ENCODE measurements at places on chromosomes 16 and 17. TPM values are rescaled to one million over a fixed set of nuclear protein-coding genes. Genes with fewer than 3 reads are reported as not detected.

Gene NGFR
- 14.0 TPM for total RNA-seq

GRCh38 chr16:15482068-15482747, 47.8 kb downstream of the BMERB1 start:
- DNase-seq = peak; percentile 71

DNA sequence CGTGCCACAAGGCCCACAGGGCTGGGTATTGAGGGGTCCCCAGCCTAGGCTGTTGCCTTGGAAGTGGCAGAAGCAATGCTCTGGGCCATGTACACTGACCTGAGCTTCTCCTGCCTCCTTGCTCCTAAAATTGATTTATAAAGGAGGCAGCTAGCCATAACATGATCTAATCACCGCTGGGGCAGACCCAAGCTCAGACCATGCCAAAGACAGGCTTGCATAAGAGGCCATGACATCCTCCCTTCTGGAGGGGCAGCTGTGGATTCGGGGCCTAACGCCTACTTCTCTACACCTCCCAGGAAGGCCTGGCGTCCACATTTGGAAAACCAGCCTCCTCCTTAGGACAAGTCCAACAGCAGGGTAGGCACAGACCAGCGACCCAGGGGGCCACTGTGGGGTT, 12.3 kb downstream of the HSD11B2 start:
- peak; percentile 82 for DNase-seq

Gene NPB
- total RNA-seq = 0.13 TPM

- DNase-seq = no peak
Measured at GRCh38 chr17:64747938-64748540, 85.9 kb upstream of the SMURF2 start.

GRCh38 chr17:867896-868489, 85.8 kb downstream of the MRM3 start:
- DNase-seq = no peak

Gene KRT40
- total RNA-seq = not detected

DNA sequence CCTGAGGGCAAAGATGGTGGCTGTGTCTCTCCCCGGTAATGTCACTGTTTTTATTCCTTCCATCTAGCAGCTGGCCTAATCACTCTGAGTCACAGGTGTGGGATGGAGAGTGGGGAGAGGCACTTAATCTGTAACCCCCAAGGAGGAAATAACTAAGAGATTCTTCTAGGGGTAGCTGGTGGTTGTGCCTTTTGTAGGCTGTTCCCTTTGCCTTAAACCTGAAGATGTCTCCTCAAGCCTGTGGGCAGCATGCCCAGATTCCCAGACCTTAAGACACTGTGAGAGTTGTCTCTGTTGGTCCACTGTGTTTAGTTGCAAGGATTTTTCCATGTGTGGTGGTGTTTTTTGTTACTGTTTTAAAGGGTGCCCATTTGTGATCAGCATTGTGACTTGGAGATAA, 5.5 kb upstream of the RAPGEFL1 start:
- DNase-seq = no peak

- DNase-seq = no peak
Measured at GRCh38 chr17:79799174-79799537, 2.3 kb upstream of the CBX8 start.

- no peak for DNase-seq
Measured at GRCh38 chr16:89922477-89922883, 662 bp upstream of the TUBB3 start.

GRCh38 chr17:68306819-68307218, 15.5 kb downstream of the ARSG start:
- DNase-seq = no peak

DNA sequence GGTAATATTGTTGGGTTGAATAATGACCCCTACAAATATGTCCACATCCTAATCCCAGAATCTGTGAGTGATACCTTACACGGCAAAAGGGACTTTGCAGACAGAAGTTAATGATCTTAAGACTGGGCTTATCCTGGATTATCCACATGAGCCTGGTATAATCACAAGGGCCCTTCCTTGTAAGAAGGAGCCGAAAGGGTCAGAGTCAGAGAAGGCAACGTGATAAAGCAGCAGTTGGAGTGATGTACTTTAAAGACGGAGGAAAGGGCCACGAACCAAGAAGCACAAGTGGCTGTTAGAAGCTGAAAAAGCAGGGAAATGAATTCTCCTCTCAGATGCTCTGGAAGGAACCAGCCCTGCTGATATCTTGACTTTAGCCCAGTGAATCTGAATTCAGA, 137.8 kb downstream of the UTP18 start:
- no peak for DNase-seq

DNA sequence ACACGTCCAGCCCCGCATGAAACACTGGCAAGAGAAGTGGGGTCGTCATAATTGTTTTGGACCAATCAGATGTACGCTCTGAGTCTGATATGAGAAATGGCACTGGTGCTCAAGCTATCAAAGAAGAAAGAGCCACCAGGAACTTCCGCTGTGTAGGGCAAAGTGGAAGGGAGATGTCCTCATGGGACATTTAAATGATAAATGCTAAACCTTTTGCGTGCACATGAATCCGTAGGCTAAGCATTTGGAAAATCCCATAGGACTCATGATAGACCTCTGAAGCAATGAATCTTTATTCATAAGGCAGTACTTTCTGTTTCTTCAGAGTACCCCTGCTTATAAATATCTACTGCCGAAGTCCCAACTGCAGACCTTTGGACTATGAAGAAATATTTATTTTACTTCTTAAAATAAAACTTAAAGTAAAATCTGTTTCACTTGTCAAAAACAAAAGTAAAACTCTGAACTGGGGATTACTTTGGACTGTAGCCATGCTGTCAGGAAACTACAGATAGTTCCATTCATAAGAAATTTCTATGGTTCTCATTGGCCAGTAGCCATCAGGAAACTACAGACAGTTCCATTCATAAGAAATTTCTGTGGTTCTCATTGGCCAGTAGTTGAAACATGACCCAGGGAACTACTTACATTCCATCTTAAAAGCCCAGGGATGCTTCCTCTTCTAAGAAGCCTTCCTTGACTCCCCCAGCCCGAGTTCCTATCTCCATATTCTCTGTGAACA, 335.1 kb downstream of the HS3ST4 start:
- DNase-seq = no peak

GRCh38 chr17:31674305-31674704, 184.7 kb downstream of the COPRS start:
- DNase-seq = peak; percentile 12

Gene GRAPL
- total RNA-seq = 3.0 TPM

Gene TPSB2
- total RNA-seq = 1.6 TPM

DNA sequence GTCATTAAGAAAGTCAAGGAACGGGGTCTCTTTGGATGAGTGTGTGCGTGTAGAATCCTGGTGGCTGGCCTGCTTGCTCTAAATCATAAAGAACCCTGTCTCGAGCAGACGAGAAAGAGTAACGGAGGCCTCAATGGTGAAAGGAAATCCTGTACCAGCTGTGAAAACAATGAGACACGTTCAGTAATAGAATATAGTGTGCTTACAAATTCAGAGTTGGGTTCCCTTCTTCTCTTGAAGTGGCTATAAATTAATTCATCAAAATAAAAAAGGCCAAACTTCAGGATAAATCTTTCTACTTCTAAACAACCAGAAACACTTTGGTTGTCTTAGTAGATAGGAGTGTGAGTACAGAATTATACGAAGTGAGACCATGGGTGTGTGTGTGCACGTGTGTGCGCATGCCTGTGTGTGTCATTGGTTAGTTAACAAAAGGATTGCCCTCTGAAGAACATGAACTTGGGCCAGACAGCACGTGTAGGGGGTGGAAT, 48.5 kb downstream of the WWOX start:
- DNase-seq = no peak

GRCh38 chr16:56532714-56533113, 12.9 kb upstream of the BBS2 start:
- no peak for DNase-seq

GRCh38 chr16:26672206-26672605, 394.5 kb upstream of the C16orf82 start:
- DNase-seq = no peak

- DNase-seq = no peak
Measured at GRCh38 chr16:65658349-65658748, 536.5 kb upstream of the CDH11 start.

GRCh38 chr17:82531431-82531881, 11.9 kb downstream of the FOXK2 start:
- no peak for DNase-seq

Gene KCNH4
- not detected for total RNA-seq

- DNase-seq = no peak
Measured at GRCh38 chr17:44829523-44830358, at the start of gene GJC1. Gene GJC1 (minus strand): TSS chr17:44830287. CDS start chr17:44805817, 24,470 bp downstream.

Gene KRT39
- total RNA-seq = not detected

GRCh38 chr16:31269541-31269940, 9.8 kb downstream of the ITGAM start:
- no peak for DNase-seq

Gene OR1A1
- total RNA-seq = not detected

DNA sequence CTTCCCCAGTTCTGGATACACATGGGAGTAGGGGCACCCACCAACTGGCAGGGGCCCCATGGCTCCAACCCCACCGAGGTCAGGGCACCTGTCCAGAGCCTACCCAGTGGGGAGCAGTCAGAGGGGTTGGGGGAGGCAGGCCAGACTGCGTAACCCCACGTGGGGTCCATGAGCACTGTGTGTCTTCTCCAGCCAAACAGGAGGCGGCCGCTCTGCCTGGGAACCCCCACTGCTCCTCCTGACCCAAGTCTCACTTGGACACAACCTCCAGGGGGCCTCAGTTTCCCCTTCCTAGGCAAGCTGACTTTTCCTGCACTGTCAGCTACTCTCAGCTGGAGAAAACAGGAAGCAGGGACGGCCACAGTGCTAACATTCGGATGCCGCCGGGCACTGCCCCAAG, 7.5 kb downstream of the ZNF469 start:
- no peak for DNase-seq

Gene COX6A2
- 3.1 TPM for total RNA-seq

- peak; percentile 87 for DNase-seq
Measured at GRCh38 chr17:38871247-38872015, 1.6 kb downstream of the LASP1 start.

- no peak for DNase-seq
Measured at GRCh38 chr16:24858219-24859041, 12.7 kb downstream of the SLC5A11 start.

GRCh38 chr16:78275420-78275819, 176.0 kb downstream of the WWOX start:
- DNase-seq = no peak

Gene SCNN1G
- not detected for total RNA-seq

GRCh38 chr16:53711390-53711789, 7.4 kb downstream of the FTO start:
- no peak for DNase-seq

Gene GCGR
- 109 TPM for total RNA-seq

DNA sequence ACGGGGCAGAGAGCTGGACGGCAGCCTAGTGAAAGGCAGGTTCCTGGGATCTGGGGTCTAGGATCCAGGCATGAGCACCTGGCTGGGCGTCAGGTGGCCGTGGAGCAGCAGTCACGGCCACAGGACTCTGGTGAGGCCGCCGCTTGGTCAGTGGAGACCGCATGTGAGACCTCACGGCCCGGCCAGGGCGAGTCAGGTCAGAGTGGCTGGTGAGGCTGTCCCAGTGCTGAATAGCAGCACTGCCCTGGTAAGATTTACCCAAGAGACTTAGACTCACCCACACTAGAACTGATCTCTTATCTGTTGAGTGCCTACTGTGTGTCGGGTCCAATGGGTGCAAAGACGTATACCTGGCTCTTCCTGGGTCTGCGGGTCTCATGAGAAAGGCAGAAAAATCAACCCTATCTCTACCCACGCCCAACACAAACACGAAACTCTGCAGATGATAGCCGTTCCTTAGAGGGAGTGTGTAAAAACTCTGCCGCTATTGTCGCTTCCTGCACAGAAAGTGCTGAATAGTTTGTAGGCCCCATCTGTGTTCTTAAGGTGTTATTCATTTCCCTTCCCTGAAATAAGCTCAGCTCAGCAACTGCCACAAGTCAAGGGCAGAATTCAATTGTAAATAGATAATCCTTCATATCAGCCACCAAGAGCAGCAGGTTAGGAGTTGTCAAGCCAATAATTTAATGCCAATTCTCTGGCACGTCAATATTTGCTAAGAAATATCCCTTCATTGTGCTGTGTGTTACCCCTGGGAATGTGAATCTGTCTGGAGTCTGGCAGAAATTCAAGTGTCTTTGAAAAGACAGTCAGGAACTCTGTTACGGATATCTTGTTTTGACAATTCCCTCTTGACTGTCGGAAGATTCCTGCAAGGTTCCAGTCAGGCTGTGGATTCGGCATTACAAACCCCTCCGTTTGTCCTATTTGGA, 240.0 kb downstream of the NTN1 start:
- DNase-seq = no peak

DNA sequence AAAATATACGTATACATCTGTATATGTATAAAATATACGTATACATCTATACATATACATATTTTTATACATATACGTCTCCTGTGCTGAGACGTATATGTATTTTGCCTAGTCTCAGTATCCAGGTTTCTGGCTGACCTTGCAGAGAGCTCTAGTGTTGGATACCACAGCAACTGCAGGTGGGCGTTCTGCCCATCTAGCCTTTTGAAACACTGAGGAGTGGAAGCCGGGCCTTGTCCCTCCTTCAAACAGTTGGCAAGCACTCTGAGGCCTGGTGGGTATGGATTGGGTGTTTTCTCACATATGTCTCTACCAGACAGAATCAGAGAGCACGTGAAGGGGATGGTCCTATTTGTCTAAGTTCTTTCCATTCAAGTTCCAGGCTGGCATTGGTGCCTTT, 39.4 kb upstream of the MRC2 start:
- no peak for DNase-seq

Measured in left lobe of liver (tissue), 2 donors.